Mesangial cell (primary cell): ENCODE measurements at places on chromosomes 2 and 18. TPM values are rescaled to one million over a fixed set of nuclear protein-coding genes. Genes with fewer than 3 reads are reported as not detected.

The DLX2 gene
- total RNA-seq: 0.16 TPM in 1 of 2 replicates, not detected in the other

The AP1S3 gene
- total RNA-seq: 17.8 and 26.5 TPM in 2 replicates

The PAX3 gene
- total RNA-seq: not detected in 2 replicates

The NEU2 gene
- total RNA-seq: not detected in 2 replicates

The ALPG gene
- not detected in 2 replicates for total RNA-seq

The NPHP1 gene
- total RNA-seq: 2.6 and 4.1 TPM in 2 replicates

The TCF7L1 gene
- total RNA-seq: 2.2 and 2.4 TPM in 2 replicates

The C2orf15 gene
- 0.16 and 2.8 TPM in 2 replicates for total RNA-seq

The ATP8B1 gene
- 19.5 and 23.5 TPM in 2 replicates for total RNA-seq

The SLC19A3 gene
- 0.16 and 0.51 TPM in 2 replicates for total RNA-seq

The SPATA3 gene
- total RNA-seq: not detected in 2 replicates

The CCDC102B gene
- 0.33 and 2.4 TPM in 2 replicates for total RNA-seq

The FIGLA gene
- not detected in 2 replicates for total RNA-seq

The C1GALT1C1L gene
- 0.33 and 1.1 TPM in 2 replicates for total RNA-seq

The ABHD1 gene
- total RNA-seq: 0.16 and 0.89 TPM in 2 replicates

The GALR1 gene
- total RNA-seq: not detected in 2 replicates

The DRC1 gene
- not detected in 2 replicates for total RNA-seq

The HMSD gene
- total RNA-seq: 0.49 and 0.51 TPM in 2 replicates

The TMEM178A gene
- total RNA-seq: 4.4 and 12.5 TPM in 2 replicates

The TBC1D8 gene
- 3.7 and 7.0 TPM in 2 replicates for total RNA-seq

The NT5DC4 gene
- total RNA-seq: not detected in 2 replicates

The NYAP2 gene
- not detected in 2 replicates for total RNA-seq

The SUMO1 gene
- 40.7 and 58.5 TPM in 2 replicates for total RNA-seq

The CHPF gene
- 164 and 424 TPM in 2 replicates for total RNA-seq

The RPL37A gene
- total RNA-seq: 646 and 1,179 TPM in 2 replicates

The APCDD1 gene
- 3.4 TPM in 1 of 2 replicates, not detected in the other for total RNA-seq

The CTIF gene
- total RNA-seq: 28.5 and 34.1 TPM in 2 replicates

The CDK15 gene
- total RNA-seq: 1.8 and 5.7 TPM in 2 replicates

The UGT1A3 gene
- not detected in 2 replicates for total RNA-seq

The KANSL1L gene
- 4.7 and 13.4 TPM in 2 replicates for total RNA-seq

The FLACC1 gene
- 0.89 TPM in 1 of 2 replicates, not detected in the other for total RNA-seq

The MOGAT1 gene
- total RNA-seq: not detected in 2 replicates

The TGFBRAP1 gene
- total RNA-seq: 18.6 and 30.7 TPM in 2 replicates

The COLEC11 gene
- total RNA-seq: 0.76 and 1.5 TPM in 2 replicates

The LCT gene
- not detected in 2 replicates for total RNA-seq

The UGT1A4 gene
- total RNA-seq: not detected in 2 replicates
